ENCODE measurements at places on chromosomes 3 and 15. TPM values are rescaled to one million over a fixed set of nuclear protein-coding genes. Genes with fewer than 3 reads are reported as not detected.

GRCh38 chr3:3305084-3305483, 125.6 kb upstream of the CRBN start:
- no peaks in the 10 kb centered on the region for H3K4me1 ChIP-seq
- no peak overlapping the region for H3K4me3 ChIP-seq
- no peak overlapping the region for H3K27ac ChIP-seq
- no peaks in the 10 kb centered on the region for H3K27me3 ChIP-seq
- DNase-seq = no peak

GRCh38 chr15:100247228-100248225, 94.2 kb downstream of the ADAMTS17 start:
- H3K4me3 ChIP-seq = no peak overlapping the region
- H3K27me3 ChIP-seq = no peaks in the 10 kb centered on the region
- H3K27ac ChIP-seq = no peak overlapping the region
- H3K4me1 ChIP-seq = no peaks in the 10 kb centered on the region
- H3K36me3 ChIP-seq = no peaks in the 10 kb centered on the region

DNA sequence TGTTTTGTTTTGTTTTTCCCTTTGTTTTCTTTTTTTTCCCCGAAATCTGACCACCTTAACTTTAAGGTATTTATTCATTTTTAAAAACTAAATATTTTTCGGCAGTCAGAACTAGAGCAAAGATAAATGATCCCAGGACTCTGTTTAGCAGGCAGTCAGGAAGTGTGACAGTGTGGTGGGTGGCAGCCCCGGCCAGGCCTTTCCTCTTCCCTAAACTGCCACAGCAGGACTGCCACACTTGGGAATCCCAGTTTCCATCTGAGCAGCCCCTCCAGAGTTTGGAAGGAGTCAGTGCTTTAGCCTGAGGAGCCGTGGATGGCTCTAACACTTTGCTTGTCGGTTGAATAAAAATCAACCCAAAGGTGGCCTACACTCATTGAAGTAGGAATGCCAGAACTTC, 6.9 kb downstream of the CCRL2 start:
- no peak for DNase-seq
- H3K4me3 ChIP-seq = no peak overlapping the region
- no peaks in the 10 kb centered on the region for H3K36me3 ChIP-seq
- H3K27me3 ChIP-seq = no peaks in the 10 kb centered on the region
- H3K4me1 ChIP-seq = no peaks in the 10 kb centered on the region

DNA sequence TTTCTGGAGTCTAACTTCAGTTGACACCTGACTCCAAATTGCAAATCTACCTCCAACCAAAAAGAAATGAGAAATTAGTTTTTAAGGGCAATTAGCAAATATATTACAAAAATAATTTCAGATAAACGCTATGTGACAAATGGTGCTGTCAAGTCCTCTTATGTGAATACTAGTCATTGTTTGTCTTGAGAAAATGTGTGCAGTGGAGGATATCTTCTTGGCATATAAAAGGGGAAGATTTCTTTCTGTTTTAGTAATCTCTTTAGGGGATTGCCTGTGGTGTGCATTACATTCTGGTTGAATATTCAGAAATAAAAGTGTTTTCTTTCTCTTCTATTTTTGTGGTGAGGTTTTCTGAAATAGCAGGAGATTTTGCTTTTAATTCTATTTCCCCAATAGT, 3.0 kb upstream of the GCSAM start:
- no peaks in the 10 kb centered on the region for H3K27me3 ChIP-seq
- DNase-seq = no peak
- H3K27ac ChIP-seq = no peak overlapping the region
- no peak overlapping the region for H3K4me3 ChIP-seq
- peaks cover 39% of the 10 kb centered on the region for H3K4me1 ChIP-seq
- H3K36me3 ChIP-seq = no peaks in the 10 kb centered on the region

GRCh38 chr3:38131621-38132369, 5.1 kb downstream of the ACAA1 start:
- H3K4me1 ChIP-seq = peaks cover 10% of the 10 kb centered on the region
- no peak overlapping the region for H3K27ac ChIP-seq
- no peak overlapping the region for H3K4me3 ChIP-seq
- peaks cover 53% of the 10 kb centered on the region for H3K36me3 ChIP-seq
- no peaks in the 10 kb centered on the region for H3K27me3 ChIP-seq

- H3K4me1 ChIP-seq = no peaks in the 10 kb centered on the region
- no peak overlapping the region for H3K27ac ChIP-seq
- H3K36me3 ChIP-seq = no peaks in the 10 kb centered on the region
- no peak overlapping the region for H3K4me3 ChIP-seq
- no peak for DNase-seq
Measured at GRCh38 chr15:39555885-39556284, 25.0 kb upstream of the THBS1 start.

GRCh38 chr15:71079208-71080044, 35.8 kb upstream of the THSD4 start:
- H3K27ac ChIP-seq = no peak overlapping the region
- H3K4me1 ChIP-seq = no peaks in the 10 kb centered on the region
- no peak for DNase-seq

- H3K4me1 ChIP-seq = no peaks in the 10 kb centered on the region
- no peaks in the 10 kb centered on the region for H3K36me3 ChIP-seq
- H3K27me3 ChIP-seq = no peaks in the 10 kb centered on the region
- no peak overlapping the region for H3K4me3 ChIP-seq
Measured at GRCh38 chr3:52099001-52099401, 42.6 kb upstream of the DUSP7 start.

DNA sequence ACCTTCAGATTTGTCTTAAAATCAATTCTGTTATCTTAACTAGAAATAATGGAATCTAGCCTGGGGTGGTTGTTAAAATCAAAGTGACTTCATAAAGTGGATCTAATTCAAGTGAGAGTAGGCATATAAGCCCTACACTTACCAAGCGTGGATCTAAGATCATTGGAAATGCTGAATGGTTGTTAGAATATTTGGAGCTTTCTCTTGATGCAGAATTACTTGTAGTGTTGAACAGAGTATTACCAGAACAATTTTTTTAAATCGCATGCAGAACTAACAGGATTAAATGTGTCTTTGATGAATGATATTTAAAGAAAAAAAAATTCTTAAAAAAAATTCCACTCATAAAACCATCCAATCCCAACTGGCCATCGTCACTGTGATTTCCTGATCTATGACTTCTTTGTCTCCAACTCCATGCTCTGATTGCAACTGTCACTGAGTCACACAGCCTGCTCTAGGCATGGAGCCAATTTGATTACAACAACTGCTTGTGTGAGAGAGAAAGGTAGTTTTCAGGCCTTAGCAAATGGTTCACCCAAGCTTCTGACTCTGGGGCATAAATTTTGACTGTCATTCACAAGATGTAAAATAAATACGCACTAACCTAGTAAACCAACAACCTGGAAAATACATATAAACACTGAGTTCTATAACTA, 25.9 kb upstream of the SPRED1 start:
- H3K27ac ChIP-seq = no peak overlapping the region
- H3K27me3 ChIP-seq = no peaks in the 10 kb centered on the region
- DNase-seq = no peak
- no peak overlapping the region for H3K4me3 ChIP-seq
- no peaks in the 10 kb centered on the region for H3K36me3 ChIP-seq

DNA sequence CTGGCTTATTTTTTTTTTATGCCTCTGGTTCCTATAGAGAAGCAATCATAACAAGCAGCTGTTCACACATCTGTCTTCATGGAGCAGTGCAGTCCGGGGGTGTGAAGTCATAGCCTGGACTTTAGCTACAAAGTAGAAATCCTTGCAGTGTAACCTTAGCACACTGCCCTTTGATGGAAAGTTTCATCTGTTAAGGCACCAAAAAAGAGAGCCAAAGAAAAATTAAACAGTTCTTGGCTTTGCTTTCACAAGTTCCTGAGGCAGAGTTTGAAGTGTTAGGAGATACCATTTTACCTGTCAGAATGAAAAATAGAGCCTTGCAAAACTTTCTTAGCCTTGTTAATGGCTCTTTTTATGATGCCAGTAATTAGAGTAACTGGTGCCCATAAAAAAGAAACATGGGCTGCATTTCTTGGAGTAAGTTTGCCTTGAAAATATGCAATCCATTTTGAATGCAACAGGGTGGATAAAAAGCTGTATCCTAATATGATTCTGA, 84.1 kb downstream of the PIK3R4 start:
- DNase-seq = no peak
- no peak overlapping the region for H3K4me3 ChIP-seq

- peak overlapping the region; percentile 57 for H3K27ac ChIP-seq
- no peak for DNase-seq
- no peaks in the 10 kb centered on the region for H3K36me3 ChIP-seq
- H3K27me3 ChIP-seq = no peaks in the 10 kb centered on the region
- H3K4me1 ChIP-seq = no peaks in the 10 kb centered on the region
Measured at GRCh38 chr3:191330530-191331048, 263 bp upstream of the UTS2B start.

The GPR149 gene
- total RNA-seq = not detected

The ARPIN gene
- total RNA-seq = 0.02 TPM

The TGM5 gene
- not detected for total RNA-seq

The CYP1A2 gene
- total RNA-seq = not detected

The AP3B2 gene
- 0.61 TPM for total RNA-seq

The NOX5 gene
- total RNA-seq = not detected

The CPNE9 gene
- total RNA-seq = 0.16 TPM

All from CD8-positive, alpha-beta memory T cell (primary cell).